Naive thymus-derived CD4-positive, alpha-beta T cell (primary cell): ENCODE measurements at places on chromosomes 4 and X. TPM values are rescaled to one million over a fixed set of nuclear protein-coding genes. Genes with fewer than 3 reads are reported as not detected.

Gene MAGEE2
- not detected for polyA plus RNA-seq

Gene JAKMIP1
- polyA plus RNA-seq = not detected

Gene C1QTNF7
- not detected for polyA plus RNA-seq

Gene ASB12
- not detected for polyA plus RNA-seq

Gene CXCL1
- not detected for polyA plus RNA-seq

Gene DCHS2
- polyA plus RNA-seq = not detected

Gene ADH5
- 143 TPM for polyA plus RNA-seq

Gene CSAG3
- polyA plus RNA-seq = not detected

Gene PASD1
- not detected for polyA plus RNA-seq

Gene TEX13B
- polyA plus RNA-seq = not detected

Gene PAGE2B
- not detected for polyA plus RNA-seq

Gene CT45A6
- not detected for polyA plus RNA-seq

DNA sequence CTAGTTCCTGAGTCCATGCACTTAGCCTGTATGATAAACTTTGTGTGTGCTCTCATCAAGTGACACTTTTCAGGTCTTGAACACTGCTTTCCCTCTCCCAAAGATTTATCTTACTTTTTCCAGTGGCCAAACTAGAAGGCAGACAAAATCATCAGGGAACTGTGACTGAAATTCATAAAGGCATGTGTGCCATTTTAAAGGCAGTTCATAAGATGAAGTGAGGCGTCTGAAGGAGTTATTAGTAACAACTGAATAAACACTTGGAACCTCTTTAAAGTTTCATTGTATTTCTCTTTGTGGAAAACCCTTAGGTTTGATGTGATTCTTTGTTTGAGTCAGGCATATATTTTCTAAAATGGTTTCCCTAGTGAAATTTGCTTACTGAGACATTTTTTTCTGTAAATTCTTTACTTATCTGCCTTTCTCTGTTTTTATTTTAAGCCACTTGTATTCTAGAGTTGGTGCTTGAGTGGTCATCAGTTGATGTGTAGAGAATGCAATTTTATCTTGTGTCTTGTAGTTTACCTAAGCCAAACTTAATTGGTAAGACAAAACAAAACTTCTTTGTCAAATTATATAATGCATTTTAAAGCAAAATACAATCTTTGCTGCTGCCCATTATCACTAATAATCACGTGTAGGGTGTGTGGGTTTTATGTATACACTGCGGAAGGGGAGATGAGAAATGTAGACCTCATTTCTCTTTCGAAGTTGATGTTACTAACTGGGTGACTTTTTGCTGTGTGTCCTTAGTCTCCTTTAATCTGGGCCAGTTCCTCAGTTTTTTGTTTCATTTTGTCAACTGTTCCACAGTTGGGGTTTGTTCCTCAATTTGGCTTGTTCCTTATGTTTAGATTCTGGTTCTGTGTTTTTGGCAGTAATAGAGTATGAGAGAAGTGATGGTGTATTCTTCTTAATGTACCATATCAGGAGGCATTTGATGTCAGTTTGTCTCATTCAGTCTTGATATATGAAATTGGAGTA lies 56.8 kb downstream of the RBPJ start:
- no peak for DNase-seq

DNA sequence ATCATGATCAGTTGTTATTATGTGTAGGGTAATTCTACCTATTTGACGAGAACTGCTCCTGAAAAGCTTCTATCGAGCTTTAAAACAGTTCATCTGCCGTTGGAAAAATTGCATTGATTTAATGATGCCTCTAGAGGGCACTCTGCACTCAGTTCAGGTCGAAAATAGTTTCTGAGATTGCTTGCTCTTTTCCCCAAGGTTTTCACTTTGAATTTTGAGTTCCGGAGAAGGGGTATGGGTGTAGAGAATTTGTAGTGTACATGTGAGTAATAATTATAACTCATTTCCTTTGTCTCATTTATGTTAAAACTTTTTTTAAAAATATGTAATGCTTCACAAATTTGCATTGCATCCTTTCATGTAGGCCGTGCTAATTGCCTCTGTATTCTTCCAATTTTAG lies 28.4 kb upstream of the TNIP3 start:
- DNase-seq = peak; percentile 54

DNA sequence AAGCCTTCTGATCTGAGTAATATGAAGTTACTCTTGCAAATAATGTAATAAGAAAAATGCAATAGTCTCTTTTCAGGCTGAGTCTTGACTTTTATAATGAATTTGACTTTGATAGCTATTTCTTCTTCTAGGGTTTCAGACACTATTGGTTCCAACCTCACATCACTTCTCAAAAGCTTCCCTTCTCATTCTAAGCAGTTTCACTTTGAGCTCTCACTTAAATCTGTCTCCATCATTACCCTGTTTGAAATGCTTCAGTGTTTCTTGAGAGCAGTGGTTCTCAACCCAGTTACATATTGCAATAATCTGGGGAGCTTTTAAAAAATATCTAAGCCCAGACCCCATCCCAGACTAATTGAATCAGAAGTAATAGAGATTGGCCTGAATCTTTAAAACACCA lies 40.5 kb upstream of the BMP2K start:
- DNase-seq = no peak

GRCh38 chr4:26086621-26087441 lies 172.8 kb downstream of the SMIM20 start:
- DNase-seq = no peak

DNA sequence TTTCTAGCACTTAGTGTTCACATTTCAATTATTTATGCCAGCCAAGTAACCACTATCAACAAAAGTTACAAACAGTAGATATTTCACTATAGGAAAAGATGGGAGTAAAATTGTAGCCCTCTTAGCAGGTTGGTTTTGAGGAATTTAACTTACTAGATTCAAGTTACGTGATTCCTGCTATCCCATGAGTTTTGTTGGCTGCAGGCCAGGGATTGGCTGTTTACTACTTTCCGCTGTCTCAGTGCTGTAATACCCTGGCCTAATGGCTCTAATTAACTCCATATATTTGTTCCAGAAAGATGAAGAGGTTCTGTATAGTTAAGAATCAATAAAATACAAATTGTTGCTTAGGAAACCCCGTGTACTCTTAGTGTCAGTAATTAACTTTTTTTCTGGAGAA lies 55.5 kb upstream of the MAGED1 start:
- no peak for DNase-seq

- DNase-seq = no peak
Observed at GRCh38 chr4:2843941-2844584, 419 bp downstream of the ADD1 start.

DNA sequence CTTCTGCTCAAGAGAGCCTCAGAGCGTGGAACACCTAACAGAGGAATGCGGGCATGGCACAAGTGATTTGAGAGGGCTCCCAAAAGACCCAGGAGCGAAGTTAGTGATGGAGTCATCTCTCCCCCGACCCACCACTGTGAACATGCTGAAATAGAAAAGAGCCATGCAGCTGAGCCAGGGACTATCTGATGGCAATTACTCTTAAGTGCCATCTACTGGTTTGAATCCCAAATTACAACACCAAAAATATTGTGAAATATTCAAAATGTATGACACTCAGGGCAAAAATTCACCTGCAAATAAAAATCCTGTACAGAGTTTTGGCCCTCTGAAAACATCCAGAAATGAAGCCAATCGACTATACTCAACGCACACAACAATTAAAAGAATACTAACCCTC lies 2038.9 kb upstream of the ADGRL3 start:
- no peak for DNase-seq

- DNase-seq = no peak
Observed at GRCh38 chrX:136275553-136275952, 24.4 kb upstream of the MAP7D3 start.

DNA sequence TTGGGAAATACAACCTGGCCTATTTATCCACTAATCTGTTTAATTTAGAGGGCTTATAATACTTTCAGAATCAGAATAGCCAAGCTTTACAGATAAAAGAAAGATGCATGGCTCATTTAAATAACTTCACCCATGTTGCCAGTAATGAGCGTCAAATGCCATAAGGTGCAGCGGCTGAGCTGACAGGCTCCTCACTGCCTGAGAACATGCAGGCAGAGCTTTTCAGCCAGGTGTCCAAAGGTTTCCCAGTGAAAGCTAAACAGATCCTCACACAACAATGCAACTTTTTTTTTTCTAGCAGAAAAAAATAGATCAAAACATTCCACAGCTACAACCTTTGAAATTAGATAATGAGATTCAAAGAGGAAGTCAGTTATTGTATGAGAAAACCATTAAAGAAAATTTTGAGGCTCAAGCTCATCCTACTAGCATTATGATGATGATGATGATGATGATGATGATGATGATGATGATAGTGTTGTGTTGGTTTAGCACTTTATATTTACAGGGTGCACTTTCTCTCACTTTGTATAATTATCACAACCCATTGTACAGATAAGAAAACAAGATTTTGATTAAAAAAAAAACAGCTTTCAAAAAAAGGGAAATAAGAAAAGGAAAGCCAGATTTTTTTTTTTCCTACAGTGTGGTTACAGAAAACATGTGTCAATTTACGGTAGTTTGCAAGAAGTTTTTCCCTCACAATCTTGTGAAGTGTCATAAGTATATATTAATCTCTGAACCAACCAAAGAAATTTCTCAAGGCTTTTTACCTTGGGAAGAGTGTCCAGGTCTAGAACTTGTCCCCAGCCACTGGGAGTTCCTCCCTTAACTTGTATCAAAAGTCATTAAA lies 12.2 kb upstream of the TNIP3 start:
- no peak for DNase-seq

DNA sequence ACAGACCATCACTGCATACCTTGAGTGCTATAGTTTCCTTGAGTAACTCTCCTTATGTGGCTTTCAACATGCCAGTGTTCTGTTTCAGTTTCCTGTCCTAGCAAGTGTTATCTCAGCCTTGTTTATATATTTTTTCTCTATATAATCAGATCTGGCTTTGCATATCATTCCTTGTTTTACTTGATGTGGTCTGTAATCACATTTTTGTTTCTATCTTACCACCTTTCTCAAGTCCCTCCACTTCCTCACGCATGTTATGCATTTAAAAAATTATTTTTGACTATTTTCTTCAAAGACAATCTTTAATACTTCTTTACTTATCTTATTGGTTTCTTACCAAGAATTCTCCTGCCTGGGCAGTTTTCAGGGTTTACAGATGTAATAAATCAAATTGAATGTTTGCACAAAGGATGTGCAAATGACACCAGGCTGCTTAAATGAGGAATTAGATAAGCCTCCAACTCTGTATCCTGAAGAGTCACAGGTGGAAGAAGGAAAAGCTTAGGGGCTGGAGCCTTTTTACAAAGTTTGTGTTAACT lies 351.2 kb downstream of the BMPR1B start:
- no peak for DNase-seq

DNA sequence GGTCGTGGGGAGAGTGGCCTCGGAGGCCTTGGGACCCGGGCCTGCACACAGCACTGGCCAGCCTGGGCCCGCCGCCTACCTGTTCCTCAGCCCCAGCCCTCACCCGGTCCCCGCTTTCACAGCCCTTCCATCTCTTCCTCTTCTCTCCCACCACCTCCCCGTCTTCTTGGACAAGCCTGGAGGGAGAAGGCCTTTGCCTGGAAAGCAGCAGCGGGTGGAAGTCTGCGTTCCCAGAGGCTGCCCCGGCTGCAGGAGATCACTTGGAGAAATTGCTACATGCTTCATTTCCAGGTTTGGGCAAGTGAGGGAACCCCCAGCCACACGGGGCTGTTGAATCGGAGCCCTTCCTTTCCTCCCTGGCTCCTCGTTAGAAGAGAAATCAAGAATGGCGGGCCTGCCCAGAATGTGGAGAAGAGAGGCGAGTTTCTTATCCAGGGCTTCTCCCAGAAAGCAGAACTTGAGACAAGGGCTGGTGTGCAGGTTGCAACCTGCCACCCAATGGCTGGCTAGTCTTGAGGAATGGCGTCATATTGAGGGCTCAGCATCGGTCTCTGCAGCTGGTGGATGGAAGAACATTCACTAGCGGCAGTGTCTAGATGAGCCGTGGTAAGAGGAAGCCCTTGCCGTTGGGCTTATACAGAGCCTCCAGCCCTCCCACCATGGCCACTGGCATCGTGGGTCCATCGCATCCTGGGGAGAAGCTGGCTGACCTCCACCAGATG lies 1.2 kb upstream of the PDZD4 start:
- no peak for DNase-seq

DNA sequence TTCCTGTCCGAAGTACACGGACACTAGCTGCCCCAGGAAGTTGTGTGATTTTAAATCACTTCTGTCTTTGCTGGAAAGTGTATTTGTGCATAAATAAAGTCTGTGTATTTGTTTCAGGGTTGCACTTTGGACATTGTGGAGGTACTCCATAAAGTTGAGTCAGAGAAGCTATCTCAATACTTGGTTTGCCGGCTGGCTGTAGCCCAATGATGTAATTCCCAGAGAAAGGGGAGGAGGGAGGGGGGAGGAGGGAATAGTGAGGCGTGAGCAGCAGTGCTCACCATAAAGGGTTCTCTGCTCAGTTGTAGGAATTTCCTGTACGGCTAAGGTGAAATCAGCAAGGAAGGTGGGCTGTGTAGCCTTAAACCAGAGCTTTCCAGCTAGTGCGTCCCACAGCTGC lies 7.5 kb downstream of the APEX2 start:
- DNase-seq = no peak

DNA sequence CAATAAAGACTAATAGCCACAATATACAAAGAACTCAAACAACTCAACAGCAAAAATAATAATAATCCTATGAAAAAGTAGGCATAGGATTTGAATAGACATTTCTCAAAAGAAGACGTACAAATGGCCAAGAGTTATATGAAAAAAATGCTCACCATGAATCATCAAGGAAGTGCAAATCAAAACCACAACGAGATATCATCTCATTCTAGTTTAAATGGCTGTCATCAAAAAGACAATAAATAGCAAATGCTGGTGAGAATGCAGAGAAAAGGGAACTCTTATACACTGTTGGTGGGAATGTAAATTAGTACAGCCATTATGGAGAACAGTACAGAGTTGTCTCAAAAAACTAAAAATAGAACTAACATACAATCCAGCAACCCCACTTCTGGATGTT lies 18.8 kb downstream of the TLR6 start:
- peak; percentile 23 for DNase-seq

DNA sequence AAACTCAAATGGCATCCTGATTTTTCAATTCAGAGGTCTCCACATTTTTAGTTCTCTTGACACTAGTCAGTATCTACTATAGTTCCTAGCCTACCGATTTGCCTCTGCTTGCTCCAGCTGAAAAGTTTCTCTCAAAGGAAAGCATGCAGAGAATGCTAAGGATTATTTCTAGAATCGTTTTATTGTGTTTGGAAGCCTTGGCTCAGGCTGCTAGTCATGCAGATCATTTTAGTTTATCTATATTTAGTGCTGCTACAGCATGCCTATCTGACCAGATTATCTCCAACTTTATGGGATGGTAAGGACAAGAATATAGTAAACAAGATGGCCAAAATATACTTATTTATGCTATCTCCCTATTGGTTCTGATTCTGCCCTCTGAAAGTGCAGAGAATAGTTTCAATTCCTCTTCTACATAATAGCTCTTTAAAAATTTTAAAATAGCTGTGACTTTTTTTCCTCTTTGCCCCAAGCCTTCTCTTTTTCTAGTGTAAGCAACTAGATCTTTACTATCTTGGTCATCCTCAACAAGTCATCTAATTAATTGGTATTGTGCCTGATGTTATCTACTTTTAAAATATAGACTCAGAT lies 15.7 kb upstream of the DRP2 start:
- no peak for DNase-seq
